NCI-H1436 treated with DMSO at 0.1 percent for 48 hours (cell line): ENCODE measurements at places on chromosomes 6 and 20.

GRCh38 chr6:128560966-128561365, 40.6 kb upstream of the PTPRK start:
- no peak for DNase-seq

DNA sequence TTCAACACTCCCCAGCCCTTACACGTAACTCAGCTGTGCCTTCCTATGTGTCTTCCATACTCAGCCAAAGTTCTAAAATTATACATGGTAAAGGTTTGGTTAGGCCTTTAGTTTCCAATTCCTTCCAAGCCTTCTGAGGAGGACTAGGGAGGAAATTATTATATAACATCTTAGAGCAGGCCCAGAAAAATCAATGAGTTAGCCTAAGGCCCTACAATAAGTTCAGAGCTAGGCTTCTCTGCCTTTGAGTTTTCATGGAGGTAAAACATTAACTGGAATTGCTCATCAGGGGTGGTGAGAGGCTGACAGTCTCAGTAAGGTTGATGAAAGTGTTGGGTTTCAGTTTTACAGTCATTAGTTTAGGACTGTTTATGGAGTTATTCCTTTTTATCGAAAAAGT, 286.0 kb downstream of the ADGB start:
- DNase-seq, result no peak

DNA sequence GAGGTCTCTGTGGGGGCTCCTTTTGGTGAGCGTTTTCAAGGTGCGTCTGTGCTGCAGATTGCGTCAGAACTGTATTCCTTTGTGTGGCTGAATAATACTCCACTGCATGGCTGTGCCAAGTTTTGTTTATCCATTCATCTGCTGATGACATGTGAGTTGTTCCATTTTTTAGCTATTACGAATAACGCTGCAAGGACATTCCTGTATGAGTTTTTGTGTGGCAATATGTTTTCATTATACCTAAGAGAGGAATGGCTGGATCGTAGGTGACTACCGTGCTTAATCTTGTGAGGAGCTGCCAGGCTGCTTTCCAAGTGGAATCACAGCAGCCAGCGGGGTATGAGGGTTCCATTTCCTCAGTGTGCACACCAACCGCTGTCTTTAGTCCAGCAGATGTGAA, 1.1 kb upstream of the DACT2 start:
- no peak for DNase-seq

DNA sequence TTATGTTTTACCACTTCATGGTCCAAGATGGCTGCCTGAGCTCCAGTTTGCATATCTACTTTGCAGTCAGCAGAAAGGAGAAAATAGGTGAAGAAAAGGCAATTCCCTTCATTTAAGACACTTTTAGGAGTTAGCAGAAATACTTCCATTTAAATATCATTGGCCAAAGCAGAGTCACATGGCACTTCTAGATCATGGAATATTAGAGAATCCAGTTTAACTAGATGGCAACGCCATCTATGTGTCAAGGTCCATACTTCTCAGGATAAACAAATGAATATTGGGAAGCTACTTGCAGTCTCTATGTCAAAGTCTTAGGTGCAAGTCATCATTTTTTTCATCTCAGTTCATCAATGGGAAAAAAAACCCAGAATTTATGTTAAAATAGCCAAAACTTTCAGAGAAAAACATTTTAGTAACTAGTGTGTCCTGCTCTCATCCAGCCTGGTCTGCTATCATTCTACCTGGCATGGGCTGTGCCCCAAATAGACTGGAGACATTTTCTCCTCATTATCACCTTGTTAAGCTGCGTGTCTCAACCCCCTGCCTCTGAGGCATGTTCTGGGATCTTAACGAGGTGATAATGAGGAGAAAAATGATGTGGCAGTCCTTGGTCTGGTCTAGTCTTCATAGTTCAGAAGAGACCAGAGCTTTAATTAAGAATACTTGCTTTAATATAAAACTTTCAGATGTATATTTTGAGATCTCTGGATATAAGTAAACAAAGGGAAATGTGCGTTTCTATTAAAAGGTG, 227.3 kb downstream of the TBX18 start:
- DNase-seq, result no peak

GRCh38 chr6:136030131-136030530, 178.6 kb downstream of the PDE7B start:
- no peak for DNase-seq

DNA sequence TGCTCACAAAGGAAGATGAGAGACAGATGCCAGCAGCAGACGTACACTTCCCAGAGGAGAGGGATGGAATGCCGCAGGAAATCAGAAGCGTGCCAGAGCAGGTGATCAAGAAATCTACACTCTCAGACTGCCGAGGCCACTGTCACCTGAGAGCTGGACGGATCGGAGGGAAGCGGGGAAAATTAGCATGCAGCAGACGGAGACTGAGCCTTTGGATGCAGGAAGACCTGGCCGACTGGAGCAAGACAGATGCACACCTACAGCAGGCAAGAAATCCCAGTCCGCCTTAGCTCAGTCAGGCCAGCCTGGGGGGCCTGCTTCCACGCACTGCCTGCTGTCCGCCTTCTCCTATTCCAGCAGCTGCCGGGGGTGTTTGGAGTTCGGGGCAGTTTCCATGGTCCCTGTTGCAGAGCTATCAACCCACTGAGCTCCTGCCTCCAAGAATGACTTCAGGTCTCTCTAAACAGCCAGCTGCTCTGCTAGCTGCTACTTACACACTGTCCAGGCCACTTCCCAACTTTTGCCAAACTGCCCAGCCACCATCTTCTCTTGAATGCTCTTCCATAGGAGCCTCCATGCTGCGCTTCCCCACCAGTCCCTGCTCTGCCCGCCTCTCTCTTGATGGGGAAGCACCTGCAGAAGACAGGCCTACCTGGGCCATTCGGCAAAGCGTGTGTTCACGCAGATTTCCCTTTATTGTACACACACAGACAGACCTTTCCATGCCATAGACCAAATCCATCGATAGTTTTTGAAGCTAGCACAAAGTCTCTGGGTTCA, 368.5 kb downstream of the ZFAND3 start:
- no peak for DNase-seq

- DNase-seq, result no peak
Measured at GRCh38 chr6:44386929-44387345, 569 bp upstream of the CDC5L start.

GRCh38 chr20:57267158-57267821, 849 bp upstream of the BMP7 start:
- DNase-seq, result no peak

DNA sequence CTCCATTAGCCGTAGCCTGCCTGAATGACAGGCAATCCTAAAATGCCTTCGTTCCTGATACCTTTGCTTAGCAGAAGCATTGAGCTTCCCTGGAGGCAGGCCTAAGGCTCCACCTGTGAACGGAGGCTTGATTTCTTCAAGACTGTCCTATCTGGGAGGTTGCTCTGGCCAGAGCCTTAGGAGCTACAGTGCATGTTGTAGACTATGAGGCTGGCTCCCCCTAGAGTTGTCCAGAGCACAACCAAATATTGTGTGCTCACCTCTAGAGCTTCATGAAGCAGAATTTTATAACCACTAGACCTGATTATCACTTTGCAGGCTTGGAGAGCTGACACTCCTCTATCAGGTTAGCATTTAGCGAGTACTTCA, 217.8 kb downstream of the MAFB start:
- DNase-seq, result no peak

- DNase-seq, result no peak
Measured at GRCh38 chr20:53126185-53126584, 154.0 kb downstream of the TSHZ2 start.

- no peak for DNase-seq
Measured at GRCh38 chr6:3997177-3997770, 81.7 kb downstream of the FAM217A start.

GRCh38 chr6:84260196-84260595, 32.8 kb upstream of the CEP162 start:
- no peak for DNase-seq

DNA sequence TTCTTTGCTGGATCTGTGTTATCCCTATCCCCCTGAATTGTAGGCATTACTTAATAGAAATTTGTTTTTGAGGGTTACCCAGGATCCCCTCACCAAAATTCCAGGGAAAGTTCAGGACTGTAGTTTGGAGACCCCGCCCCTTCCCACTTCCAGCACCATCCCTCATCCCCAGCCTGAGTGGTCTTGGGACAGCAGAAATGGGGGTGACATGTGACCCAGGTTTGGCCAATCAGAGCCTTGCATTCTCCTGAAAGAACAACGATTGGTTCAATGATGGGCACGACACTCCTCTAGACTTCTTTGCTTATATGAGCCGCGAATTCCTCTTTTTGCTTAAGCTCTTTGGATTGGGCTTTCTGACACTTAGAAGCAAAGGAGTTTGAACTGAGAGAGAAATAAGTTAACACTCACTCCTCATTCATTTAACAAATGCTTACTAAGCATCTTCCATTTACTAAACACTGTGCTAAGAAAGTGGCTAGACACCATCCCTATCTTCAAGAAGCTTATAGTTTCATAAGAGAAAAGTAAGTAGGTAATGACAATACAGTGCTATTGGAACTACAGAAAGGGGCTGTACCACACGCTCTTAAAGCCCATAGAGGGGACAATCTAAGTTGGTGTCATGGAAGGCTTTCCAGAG, 24.9 kb upstream of the PAQR8 start:
- DNase-seq, result no peak

- DNase-seq, result no peak
Measured at GRCh38 chr6:72272958-72273357, 348.9 kb upstream of the KCNQ5 start.

DNA sequence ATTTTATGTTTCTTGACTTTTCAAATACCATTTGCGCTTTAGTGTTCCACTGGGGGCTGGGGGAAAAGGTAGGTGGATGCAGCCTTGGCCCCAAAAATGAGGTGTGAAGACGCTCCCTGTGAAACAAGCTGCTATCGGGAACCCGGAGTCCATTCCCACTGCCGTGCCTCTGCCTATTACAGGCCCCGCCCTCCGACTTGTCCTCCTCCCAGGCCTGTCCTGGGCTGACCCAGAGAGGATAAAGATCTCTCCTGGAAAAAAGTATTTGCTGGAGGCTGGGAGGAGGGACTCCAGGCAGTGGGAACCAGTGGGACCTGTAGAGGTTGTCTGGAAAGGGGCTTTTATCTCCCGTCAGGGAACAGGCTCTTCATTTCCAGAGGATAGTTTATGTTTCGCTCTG, 215.0 kb downstream of the SLC24A3 start:
- DNase-seq, result no peak

- DNase-seq, result no peak
Measured at GRCh38 chr20:40630713-40631112, 58.3 kb downstream of the MAFB start.

GRCh38 chr20:59577037-59577808, 27.1 kb upstream of the PHACTR3 start:
- DNase-seq, result no peak

GRCh38 chr6:23535101-23535500, 590.9 kb upstream of the NRSN1 start:
- no peak for DNase-seq

DNA sequence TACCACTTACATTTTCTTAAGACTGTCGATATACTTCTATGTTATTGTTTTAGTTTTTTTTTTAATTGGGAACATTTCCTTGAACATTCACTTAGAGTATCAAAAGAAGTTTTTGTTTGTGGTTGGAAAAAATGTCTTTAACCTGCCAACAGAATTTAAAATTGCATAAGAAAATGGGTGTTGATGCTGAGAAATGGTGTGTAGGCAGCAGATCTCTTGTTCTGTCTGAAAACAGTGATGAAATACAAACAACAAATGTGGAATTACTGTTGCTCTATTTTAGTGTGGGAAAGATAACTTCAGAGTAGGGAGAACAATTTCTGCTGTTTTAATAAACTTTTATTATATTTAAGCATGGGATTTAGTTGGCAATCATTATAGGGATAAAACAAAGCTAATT, 293.5 kb downstream of the CDKAL1 start:
- no peak for DNase-seq

- no peak for DNase-seq
Measured at GRCh38 chr20:13874394-13875157, 89.7 kb downstream of the NDUFAF5 start.

DNA sequence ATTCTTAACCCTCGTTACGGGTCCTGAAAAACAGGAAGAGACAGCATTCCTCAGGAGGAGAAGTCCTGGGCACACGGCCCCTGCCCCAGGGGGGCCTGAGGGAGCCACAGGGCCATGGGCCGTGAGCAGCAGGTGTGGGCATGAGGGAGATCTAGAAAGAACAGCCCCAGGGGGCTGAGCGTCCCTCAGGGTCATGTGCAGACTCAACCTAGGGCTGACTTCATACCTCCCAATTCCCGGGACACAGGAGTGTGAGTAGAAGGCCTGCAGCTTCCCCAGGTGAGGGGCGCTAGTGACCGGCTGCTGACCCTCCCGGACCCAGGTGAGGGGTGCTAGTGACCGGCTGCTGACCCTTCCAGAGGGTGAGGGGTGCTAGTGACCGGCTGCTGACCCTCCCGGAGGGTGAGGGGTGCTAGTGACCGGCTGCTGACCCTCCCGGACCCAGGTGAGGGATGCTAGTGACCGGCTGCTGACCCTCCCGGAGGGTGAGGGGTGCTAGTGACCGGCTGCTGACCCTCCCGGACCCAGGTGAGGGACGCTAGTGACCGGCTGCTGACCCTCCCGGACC, 35.1 kb downstream of the FRMD1 start:
- no peak for DNase-seq

DNA sequence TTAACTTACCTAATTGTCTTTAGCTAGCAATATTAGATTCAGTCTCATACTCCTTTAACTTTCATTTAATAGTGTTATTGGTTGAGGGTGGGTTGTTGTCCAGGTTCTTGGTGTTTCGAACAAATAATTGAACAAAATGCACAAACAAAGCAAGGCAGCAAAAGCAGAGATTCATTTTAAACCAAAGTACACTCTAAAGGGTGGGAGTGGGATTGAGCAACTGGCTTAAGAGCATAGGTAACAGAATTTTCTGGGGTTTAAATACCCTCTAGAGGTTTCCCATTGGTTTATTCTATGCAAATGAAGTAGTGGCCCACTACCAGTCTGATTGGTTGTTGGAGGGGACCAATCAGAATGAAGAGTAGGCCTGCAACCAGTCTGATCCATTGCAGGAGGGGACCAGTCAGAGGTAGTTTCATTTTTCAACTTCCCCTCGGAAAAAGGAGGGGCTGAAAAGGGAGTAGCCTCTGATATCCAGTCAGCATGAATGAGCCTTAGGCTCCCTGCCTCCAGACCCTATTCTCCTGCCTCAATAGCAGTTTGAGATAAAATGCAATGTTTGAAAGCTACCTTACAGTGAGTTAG, 26.3 kb upstream of the RAB23 start:
- no peak for DNase-seq

DNA sequence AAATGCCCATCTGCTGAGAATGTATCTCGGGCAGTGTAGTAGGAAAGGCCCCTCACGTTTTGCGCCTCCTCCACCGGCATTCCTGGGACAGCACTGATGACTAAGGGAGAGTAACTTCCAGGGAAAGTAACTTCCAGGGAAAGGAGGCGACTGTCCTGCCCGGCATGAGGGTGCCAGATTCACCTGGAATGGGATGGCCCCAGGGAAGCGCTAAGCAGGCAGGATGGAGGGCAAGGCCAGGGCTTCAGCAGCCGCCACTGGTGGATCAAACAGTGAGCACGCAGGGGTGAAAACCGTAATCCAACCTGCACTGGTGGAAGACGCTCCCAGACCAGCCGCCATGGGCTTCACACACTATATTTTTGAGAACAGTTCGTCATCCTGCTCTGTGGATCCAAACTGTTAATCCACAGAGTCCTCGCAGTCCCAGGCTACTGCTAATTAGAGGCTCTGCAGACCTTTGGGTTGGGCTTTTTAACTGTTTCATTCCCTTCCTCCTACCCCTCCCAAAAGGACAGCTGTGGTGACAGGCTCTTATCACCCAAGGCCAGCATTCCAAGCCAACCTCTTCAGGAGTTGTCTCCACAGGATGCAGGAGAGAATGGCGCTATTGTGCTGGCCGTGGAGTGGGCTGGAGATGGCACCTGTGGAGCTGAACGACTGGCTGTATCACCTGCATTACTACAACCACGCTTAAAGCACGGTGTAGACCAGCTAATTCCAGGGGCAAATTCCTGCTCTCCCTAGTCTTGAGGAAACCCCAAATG, 178.9 kb downstream of the DLL1 start:
- no peak for DNase-seq
